EH (cell line): ENCODE measurements at places on chromosomes 4 and X.

DNA sequence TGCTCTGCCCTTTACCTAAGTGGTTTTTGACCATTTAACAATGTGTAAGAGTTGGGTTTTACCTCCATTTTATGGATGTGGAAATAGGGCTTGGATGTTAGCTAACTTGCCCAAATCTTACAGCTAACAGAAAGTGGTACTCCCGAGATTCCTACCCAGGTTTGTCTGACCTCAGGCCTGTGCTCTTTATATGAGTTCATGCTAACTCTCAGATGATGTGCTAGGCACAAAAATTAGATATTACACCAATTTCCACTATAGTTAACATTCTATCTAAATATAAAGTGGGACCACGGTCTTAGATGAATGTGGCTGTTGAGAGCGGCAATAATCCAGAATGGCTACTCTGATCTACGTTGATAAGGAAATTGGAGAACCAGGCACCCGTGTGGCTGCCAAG lies at the start of gene PTTG2:
PTTG2 (plus strand) TSS at position 301 of the 400 bp plus-strand sequence; CDS start at position 338, 37 bp downstream.
- no peak for DNase-seq

DNA sequence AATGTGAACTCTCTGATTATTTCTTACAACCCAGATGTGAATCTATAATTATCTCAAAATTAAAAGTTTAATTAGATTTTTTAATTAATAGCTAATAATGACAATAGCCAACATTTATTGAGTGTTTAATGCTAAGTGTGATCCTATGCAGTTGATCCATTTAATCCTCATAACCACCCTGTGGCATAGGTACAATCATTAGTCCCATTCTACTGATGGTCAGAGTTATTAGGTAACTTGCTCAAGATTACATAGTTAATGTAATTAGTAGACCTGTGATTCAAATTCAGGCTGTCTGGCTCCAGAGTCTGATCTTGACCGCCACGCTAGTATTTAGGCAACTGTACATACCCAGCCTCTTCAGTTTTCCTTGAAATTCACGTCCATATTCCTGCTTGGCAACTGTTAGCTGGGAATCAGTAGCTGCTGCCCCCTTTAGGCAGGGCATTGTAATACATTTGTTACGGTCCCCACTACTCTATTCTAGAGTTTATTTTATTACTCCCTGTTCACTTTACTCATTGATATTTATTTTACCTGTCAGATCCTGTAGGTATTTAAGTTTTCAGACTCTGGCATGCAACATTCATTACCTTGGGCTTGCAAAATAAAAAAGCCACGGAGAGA lies 20.6 kb upstream of the TEC start:
- DNase-seq, result peak; percentile 30

DNA sequence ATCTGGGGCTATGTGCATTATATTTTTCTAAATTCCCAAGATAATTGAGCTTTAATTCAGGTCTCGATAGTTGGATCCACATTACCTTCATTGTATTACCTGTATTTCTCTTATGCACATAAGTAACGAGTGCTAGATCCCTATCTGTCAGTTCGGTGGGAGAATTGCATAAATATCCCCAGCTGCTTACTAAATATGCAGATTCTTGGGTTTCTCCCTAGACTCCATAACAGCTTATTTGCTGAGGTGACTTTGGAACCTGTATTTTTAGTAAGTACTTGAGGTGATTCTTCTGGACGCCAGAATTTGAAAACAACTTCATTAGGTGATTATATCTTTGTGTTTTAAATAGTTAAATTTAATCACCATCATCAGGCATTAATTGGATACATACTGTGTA lies 15.0 kb downstream of the UGT8 start:
- DNase-seq, result no peak

- no peak for DNase-seq
These were observed 5.6 kb downstream of the CYSLTR1 start for GRCh38 chrX:78321809-78322208.

GRCh38 chrX:19174401-19175025 lies 52.2 kb upstream of the ADGRG2 start:
- peak; percentile 32 for DNase-seq

DNA sequence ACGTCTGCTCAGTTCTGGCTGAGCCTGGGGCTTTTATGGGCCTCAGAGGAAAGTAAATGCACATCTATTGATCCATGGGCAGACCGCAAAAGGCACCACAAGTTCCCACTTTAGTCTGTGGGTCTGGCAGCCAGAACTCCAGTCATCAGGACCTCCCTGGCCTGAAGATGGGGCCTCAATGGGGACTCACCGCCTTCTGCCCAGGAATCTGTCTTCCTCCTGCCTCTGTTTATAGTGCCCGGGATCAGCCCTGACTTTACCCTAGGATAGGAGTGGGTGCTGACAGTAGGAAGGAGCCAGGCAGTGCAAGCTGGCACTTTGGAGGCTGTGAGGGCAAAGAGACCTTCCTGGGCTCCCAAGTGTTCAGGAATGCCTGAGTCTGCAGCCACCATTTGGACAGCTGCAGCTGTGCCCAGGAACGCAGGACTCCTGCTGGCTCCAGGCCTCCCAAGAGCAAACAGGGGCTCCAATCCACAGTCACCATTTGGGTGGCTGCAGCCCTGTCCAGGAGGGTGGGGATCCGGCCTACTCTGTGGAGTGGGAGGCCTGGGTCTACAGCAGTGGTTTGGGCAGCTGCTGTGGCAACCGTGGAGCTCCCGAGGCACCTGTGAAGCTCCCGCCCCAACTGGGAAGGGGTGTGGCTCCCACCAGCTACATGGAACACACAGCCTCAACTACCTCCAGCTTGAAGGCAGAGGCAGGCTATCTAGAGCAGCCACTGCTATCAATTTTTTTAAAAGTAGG lies 1440.9 kb upstream of the ADGRL3 start:
- DNase-seq, result no peak

DNA sequence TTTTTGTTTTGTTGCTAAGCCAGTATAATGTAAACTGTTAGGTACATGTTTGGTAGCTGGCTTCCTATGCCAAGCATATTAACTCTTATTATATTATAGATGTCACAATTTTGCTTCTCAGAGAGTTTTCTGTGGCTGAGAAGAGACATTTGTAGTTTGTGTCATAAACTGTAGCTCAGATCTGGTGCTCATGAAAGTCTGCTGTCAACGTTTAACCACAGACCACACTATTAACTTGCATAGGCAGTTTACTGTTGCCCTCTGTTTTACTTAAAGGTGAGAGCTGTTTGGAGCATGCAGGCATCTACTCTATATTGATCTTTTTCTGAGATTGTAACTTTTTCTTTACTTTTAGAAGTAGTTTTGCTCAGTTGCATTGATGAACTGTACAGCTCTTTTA lies 166.8 kb downstream of the TLL1 start:
- no peak for DNase-seq

- DNase-seq, result no peak
These were observed 57.9 kb downstream of the CCKAR start for GRCh38 chr4:26432419-26432818.

- peak; percentile 32 for DNase-seq
These were observed 4.7 kb downstream of the LIMCH1 start for GRCh38 chr4:41542526-41543275.

GRCh38 chrX:115679460-115679859 lies 118.5 kb downstream of the PLS3 start:
- DNase-seq, result peak; percentile 47

DNA sequence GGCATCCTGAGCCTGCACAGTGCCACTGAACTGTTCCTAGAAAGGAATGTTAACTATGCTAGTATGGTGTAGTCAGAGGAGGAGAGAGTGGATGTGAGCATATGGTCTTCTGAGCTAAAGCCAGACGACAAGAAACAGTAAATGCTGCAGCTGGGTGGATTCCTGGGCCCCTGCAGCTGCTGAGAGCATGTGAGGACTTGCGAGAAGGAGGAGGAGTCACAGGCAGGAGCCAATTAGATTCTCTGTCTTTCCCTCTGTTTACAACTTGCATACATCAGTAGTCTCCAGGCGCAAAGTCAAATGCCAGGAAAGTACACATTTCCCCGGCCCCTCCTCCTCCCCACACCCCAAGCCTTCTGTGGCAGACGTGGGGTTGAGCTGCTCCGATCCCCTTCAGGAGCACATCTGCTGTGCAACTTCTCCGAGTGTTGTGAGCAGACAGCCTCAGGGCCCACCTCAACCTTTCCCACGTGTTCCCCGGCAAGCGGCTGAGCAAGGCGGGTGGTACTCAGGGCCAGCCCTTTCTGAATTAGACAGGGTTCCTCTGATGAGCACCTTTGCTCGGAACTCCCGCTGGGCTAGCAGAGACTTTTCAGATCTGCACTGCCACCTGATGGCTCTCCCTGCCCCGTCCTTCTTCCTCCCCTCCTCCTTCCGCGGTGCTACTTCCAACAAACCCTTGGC lies 108.7 kb upstream of the ATP6AP2 start:
- DNase-seq, result peak; percentile 63

GRCh38 chrX:83759872-83760271 lies 101.1 kb upstream of the CYLC1 start:
- DNase-seq, result no peak

DNA sequence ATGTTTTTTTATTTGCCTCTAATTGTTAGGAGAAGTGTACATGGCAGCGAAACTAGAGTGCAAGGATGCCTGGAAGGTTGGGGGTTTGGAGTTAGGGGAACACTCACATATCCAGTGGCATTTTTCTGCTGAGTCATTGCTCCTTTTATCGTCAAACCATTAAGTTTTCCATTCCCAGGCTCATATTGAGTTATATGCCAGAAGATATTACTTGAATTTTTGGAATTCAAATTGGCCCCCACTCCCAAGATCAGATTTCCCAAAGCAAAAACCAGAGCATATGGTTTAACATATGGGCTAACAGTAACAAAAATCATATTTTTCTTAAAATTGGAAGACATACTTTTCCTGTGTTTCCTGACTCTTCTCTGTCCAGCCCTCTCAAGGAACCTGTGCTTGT lies 152.7 kb downstream of the FSTL5 start:
- peak; percentile 1 for DNase-seq

- DNase-seq, result no peak
These were observed 59.2 kb upstream of the GPR34 start for GRCh38 chrX:41629539-41629938.
